ENCODE measurements at places on chromosomes 5 and 9. TPM values are rescaled to one million over a fixed set of nuclear protein-coding genes. Genes with fewer than 3 reads are reported as not detected.
A peak's percentile ranks its signal among the peaks of the same experiment; 100 is the strongest.

The AHRR gene
- total RNA-seq = 1.8 TPM

DNA sequence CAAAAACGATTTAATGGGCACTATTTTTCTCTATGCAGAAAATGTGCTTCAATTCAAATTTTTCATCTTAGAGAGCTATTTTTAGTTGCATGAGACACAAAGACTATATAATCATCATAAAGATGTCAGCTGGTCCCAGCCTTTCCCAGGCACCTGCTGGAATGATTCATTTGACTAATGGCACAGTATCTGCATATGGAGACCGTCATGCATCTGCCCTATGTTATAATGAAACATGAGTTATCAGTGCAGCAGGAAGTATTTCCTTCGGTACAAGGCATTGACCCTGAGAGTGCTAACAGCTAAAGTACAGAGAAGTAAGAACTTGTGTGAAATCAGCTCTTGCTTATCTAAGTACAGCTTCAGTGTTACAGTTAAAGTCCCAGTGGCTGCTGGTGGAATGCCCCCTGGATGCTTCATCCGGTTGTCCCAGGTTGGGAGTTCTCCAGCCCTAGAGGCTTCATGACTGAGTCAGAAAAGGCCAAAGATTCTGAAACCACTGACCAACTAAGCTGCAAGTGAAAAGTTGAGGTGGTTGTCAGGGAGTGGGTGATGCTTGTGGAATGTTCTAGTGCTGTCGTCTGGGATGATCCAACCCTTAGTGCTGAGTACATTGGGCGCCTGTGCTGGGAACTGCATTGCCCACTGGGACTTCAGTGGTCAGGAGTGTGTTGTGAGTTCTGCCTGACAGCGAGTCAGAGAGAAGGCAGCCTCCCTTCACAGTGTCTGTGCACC lies 57.2 kb downstream of the MTRR start:
- DNase-seq = no peak

- DNase-seq = peak; percentile 89
Observed at GRCh38 chr5:178461004-178461730, 129.0 kb downstream of the COL23A1 start.

DNA sequence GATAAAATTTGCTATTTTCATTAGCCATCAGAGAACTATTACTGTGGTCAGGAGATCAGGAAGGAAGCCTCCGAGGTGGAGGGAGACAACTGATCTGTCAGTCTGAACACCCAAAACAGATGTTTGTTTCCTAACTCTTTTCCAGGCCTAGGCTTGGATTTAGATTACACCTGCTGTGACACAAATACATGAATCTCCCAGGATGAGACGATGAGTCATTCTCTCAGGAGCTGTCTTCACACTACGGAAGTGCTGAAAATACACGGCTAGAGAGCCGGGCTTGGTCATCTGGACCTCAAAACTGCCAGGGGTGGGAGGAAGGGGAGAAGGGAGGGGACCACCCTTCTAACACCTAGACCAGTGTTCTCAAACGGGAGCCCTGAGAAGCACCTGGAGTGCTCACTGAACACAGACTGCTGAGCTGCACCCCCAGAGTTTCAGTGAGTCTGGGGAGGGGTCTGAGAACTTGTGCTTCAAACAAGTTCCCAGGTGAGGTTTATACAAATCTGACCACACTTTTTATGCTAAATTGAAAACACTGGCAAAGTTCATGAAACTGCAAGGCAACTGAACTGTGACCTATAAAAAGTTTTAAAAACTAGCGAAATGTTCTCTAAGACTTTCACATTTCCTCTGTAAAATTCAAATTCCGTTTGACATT lies 80.3 kb upstream of the EQTN start:
- DNase-seq = no peak

DNA sequence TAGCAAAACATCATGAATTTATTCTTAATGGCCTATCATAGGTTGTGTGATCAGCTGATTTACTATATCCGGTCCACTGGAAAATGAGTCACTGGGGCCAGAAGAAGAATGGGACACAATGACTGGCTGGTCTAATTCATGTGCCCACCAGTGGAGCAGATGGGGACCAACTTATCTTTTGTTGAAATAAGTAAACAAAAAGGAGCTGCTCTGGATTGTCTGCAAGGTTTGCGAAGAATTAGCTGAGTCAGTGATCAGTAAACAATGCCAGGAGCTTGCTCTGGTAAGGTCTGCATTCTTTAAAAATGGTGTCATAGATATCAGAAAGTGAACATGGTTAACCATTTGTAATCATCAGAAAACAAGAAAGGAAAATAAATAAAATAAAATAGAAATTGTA lies 128.0 kb downstream of the RASEF start:
- DNase-seq = no peak

GRCh38 chr9:122835313-122835731 lies 6.9 kb upstream of the PDCL start:
- no peak for DNase-seq

GRCh38 chr9:111069183-111069582 lies 30.9 kb upstream of the LPAR1 start:
- DNase-seq = no peak

DNA sequence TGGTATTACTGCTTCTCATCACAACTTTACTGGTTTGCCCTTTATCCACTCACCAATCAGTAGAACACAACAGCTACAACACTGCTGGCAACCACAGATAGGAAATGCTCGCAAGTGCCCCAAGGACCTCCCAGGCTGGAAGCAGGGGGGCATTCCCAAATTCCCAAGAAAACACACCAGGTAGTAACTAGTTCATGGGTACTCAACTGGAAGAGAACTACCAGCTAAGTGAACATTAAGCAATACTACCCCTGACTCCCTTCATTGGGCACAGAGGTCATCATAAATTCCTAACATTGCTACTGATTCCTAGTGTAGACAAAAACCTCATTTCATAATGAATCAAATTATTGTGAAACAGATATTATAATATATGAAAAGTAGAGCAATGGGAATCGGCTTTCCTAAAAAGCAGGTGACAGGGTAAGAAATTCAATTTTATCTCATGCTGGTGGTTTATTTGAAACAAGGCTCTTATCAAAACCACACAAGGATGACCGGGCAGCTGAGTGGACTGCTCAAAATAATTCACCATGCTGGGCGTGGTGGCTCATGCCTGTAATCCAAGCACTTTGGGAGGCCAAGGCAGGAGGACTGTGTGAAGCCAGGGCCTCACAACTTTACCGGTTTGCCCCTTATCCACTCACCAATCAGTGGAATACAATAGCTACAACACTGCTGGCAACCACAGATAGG lies 81.6 kb downstream of the TLE1 start:
- no peak for DNase-seq

DNA sequence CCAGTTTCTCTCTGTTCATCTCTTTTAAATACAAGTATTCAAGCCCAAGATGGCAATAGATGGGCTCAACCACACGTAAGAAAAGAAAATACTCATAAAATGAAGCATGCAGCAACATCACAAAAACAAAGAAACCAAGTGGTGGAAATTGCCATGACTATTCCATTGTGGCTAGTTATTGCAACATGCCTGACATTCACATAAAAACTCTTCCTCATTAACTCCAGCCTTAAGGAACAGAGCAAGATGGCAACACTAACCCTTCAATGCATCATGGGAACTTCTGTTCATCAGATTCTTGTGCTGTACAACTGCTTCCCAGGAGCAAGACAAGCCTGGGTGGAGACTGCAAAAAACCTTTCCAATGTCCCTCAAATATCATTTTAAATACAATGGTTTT lies 1.4 kb upstream of the GLIS3 start:
- DNase-seq = no peak

The THBS4 gene
- total RNA-seq = 24.6 TPM

DNA sequence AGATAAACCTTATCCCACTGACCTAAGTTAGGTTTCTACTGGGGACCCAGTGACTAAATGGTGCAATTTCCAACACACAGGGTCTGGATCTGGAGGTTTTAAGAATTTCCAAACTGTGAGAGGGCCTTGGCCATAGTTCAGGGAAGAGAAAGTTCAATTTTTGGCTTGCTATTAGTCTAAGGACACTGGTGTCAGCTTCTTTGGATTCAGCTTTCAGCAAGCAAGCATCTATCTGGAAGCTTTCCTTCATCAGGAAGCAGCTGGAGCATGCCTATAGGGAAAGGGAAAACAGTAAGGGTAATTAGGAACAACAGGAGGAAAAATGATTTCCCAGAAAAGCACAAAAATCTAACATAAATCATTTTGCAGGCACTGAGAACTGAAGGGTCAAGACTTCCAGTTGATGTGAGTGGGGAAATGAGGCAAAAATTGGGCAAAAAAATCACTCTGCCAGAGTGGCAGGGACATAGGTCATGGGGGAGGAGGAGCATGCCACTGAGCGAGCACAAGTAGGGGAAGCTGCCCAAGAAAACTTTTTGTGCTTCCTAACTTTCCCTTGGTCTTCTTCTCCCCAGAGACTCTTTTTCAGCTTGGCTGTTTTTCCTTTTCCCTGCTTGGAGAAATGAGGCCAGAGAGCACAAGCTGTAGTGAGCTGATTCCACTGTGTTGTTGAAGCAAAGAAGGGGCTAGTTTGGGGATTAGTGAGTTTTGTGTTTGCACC lies 299.6 kb downstream of the FGF10 start:
- peak; percentile 45 for DNase-seq

GRCh38 chr9:99748266-99748665 lies 73.4 kb upstream of the NR4A3 start:
- no peak for DNase-seq

GRCh38 chr5:153584960-153585359 lies 94.5 kb downstream of the GRIA1 start:
- DNase-seq = no peak

GRCh38 chr5:44885903-44886302 lies 77.2 kb downstream of the MRPS30 start:
- no peak for DNase-seq

The LHX3 gene
- not detected for total RNA-seq

- no peak for DNase-seq
Observed at GRCh38 chr5:149988126-149988525, 12.3 kb downstream of the TIGD6 start.

The AQP3 gene
- total RNA-seq = 16.3 TPM

The OXCT1 gene
- 116 TPM for total RNA-seq
